Stimulated activated CD4-positive, alpha-beta T cell treated with anti-CD3 and anti-CD28 coated beads, Interleukin-15, amount 100 ng/mL, for 1 hour (primary cell): ENCODE measurements at places on chromosomes 16 and 17.

- no peak for DNase-seq
These were observed 290.3 kb downstream of the SOX9 start for GRCh38 chr17:72411124-72411563.

GRCh38 chr16:2024032-2024420 is 2.7 kb upstream of the NHERF2 start:
- DNase-seq: no peak

DNA sequence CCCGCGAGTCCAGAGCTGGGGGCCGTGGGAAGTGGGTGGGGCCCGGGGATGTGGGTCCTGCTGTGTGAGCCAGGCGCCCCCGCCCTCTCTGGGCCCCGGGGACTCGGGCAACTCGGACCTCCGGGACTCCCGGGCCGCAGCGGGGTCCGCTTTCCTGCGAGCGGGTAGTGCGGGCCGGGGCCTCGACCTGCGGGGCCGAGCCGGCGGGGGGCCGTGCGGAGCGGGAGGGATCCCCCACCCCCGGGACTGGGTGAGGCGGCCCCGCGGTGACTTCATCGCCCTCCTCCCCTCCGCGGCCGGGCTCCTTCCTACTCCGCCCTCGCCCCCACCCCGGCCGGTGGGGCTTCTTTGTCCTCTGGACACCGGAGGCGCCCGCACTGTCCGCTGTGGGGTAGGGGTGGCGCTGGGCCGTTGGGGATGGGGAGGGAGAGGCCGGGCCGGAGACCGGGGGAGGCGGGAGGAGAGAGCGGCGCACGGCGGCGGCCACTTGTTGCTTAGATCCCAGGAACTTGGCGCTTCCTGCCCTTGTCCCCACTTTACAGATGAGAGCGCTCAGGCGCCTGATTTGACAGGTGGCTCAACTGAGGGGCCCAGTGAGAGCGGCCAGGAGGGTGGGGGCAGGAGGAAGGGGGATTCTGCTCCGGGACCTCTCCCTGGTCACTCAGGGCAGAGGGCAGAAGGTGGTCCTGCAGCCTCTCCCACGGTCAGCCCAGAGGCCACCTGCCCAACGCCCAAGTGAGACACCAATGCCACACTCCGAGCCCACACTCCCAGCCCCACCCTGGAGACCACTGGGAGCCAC is 874 bp downstream of the CMTM3 start:
- DNase-seq: no peak

- no peak for DNase-seq
These were observed 394.1 kb downstream of the SOX9 start for GRCh38 chr17:72514891-72515290.

DNA sequence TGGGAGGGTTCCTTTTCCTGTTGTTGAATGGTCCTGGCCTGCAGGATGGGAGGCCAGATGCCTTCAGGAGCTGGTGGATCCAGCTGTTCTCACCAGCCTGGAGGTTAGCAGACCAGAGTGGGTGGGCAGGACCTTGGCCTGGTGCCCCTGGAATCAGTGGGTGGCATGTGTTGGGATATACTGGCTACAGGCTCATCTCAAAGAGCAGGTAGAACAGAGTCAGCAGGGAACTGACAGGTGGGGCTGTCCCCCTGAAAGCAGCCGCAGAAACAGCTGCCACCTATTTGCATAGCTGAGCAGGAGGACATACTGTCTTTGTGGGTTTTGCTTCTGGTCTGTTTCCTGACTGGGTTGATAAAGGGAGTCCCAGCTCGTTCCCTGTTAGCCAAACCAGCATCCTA is 144.1 kb downstream of the RAB11FIP4 start:
- no peak for DNase-seq

- no peak for DNase-seq
These were observed 1.7 kb downstream of the MAP2K3 start for GRCh38 chr17:21286066-21286770.

DNA sequence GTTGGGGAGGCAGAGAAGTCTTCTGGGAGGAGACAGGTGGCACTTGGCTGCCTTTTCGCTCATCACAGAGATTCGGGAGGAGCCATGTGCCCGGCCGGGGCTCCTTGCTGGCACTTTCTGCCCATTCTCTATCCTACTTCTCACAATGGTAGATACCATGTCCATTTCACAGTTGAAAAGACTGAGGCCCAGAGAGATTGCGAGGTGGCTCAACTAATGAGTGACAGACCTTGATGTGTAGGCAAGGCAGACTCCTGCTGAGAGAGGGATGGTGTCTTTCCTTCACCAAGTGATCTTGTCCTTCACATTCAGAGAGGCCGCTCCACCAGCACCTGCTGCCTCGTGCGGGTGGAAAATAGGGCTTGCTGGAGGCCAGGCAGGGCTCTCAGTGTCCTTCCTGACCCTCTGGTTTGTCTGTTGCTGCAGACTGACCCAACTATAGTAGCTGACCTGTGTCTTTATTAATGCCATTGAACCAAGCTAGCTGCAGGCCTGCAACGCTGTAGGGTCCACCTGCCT is 42.1 kb downstream of the MPRIP start:
- no peak for DNase-seq

- no peak for DNase-seq
These were observed 21.6 kb downstream of the VASN start for GRCh38 chr16:4393240-4393600.

GRCh38 chr16:82900559-82900958 is 273.8 kb downstream of the CDH13 start:
- DNase-seq: no peak

GRCh38 chr16:57617604-57618111 is 10.8 kb upstream of the ADGRG1 start:
- no peak for DNase-seq

DNA sequence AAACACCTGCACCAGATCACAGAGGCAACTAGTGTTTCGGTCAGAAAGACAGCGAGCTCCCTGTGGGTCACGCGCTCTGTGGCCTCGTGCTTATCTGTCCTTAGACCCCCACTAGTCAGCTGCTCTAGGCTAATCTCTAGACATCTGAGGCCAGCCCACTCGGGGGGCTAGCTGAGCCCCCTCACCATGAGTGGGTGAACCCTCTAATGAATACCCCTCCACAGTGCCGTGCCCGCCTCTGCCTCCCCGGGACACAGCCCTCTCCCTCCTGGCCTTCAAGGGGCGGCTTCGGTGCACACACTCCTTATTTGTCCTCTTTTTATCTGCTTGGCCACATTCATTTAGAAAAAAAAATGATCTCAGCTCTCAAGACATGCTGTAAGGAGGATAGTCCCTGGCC is 320.1 kb downstream of the C16orf95 start:
- no peak for DNase-seq
